ENCODE measurements at places on chromosomes 1 and 21.

DNA sequence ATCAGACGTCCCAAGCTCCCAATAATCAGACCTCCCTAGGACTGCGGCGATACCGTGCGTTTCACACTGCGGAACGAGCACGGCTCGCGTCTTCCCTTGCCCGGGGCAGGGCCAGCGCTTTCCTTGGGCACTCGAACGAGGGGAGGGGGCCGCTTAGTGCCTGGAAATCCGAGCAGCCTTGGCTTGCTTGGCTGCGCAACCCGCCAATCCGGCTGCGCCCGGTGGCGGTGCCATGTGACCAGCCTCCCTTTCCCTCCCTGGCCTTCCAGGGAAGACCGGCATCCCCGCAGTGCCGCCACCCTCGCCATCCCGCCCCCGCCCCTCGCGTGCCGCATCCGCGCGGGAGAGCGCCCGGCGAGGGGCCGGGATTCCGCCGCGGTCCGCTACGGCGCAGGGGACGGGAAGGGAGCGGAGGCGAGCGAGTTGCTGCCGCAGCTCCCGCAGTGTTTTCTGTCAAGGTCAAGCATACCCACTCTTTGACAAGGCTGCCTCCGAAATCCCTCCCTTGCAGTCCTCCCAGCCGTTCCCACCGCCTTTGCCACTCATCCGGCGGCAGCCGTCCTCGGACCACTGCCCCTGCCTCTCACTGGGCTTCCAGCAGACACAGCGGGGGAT lies 8.3 kb upstream of the RNF19B start:
- peak; percentile 51 for DNase-seq

DNA sequence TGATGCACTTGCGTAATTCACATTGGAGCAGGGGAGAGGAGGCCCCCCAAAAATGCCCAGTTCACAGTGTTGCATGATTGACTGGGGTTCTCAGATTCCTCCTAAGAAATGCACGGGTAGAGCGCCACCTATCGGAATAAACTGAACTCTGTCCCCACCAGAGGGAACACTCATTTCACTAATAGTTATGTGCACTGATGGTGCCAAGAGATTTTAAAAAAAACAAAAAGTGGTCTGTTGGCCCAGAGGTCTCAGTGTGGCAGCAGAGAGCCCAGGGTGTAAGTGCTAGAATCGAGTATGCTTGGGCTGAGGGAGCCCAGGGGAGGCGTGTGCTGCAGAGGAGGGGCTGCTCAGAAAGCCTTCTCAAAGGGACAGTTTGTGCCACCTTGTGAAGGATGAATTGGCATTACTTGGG lies 6.9 kb downstream of the PINK1 start:
- DNase-seq: peak; percentile 47

DNA sequence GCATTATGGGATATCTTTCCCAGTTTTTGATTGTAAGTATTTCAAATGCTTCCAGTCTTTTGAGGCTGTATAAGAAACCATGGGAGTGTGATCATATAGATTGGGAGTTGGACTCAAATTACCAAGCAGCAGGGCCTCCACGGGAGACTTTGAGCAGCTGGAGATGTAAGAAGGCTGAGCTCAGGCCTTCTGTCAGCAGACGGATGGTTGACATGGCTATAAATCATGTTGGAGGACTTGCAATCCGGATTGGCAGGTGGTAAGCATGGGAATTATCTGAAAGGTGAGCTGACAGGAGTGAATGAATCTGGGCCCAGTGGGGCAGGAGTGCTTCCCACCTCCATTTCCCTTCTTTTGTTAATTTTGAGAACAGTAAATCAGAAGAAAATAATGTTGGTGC lies 83.2 kb upstream of the PPM1J start:
- DNase-seq: no peak

DNA sequence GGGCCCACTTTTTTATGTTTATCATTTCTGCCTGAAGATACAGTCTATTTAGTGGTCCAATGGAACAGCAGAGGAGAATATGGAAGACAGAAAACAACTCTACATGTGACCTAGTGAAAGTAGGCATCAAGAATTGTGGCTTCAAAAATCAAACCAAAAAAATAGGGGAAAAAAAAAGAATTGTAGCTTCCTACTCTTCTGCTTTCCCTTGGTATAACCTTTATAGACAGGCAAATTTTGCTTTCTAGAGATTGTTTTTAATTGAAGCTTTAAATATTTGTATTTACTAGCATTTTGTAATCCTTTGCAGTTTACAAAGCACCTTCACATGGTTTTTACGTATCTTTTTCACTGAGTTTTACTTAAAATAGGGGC lies 14.3 kb downstream of the PDIK1L start:
- no peak for DNase-seq

GRCh38 chr1:234659538-234659937 lies 49.6 kb upstream of the IRF2BP2 start:
- peak; percentile 73 for DNase-seq

GRCh38 chr1:114208714-114209113 lies 55.0 kb upstream of the SYT6 start:
- no peak for DNase-seq

DNA sequence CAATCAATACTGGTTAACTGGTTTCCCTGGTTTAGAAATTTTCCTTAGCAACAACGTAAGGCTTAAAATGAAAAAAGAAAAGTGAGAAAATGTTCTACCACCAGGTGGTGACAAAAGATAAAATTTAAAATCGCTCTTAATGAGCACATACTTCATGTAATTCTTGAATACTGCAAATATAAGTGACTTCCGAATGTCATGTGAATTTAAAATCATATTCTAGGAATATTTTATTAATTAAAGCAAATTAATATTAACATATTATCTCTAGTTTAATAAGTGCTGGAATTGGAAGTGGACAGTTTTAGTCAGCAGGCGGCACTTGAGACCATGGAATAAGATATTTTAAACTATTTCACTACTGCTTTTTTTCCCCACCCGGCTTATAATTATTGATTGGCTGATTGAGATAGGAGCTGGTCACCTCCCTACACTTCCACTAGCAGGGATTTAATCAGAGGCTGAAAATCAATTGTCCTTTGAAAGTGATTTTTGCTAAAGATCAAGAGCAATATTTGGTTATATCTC lies 5.0 kb upstream of the ADAMTS1 start:
- peak; percentile 52 for DNase-seq

DNA sequence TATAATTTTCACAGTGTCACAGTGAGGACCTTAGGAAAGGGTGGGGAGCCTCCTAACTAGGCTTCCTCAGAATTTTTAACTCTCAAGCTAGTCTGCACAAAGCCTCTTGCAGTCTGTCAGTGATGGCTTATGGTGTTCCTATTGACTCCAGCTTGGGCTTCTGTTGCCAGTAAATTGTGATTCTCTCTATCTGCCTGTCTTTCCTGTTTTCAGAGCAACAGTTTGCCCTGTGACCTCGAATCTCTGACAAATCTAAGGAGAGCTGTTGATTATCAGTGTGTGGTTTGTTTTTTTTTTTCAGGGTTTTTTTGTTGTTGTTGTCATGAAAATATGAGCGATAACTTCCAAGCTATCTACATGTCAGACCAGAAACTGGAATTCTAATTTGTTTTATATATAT lies 423.2 kb upstream of the B3GALT2 start:
- no peak for DNase-seq

- no peak for DNase-seq
These were observed at the start of gene KRTAP10-2 for GRCh38 chr21:44551340-44551961. Gene KRTAP10-2 (minus strand): TSS chr21:44551505. CDS start chr21:44551458, 47 bp downstream.

- DNase-seq: no peak
These were observed 52.7 kb downstream of the UBE2T start for GRCh38 chr1:202289009-202289408.

- no peak for DNase-seq
These were observed 579.9 kb upstream of the BEND5 start for GRCh38 chr1:49356594-49356993.

DNA sequence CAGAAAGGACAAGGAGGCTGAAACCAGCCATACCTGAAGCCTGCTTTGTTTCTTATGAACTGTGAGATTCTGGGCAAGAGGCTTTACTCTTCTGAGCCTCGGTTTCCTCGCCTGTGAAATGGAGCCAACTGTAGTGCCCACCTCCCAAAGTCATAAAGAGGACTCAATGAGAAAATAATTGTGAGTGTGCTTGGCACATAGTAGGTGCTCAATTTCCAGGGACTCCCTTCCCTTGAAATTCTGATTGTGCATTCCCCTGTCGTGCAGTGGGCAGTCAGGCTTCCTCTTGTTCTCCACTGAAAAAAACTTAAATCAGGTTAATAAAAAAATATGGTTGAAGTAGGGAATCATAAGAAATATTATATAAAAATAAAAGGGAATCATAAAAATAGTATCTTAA lies 37.5 kb upstream of the RUNX3 start:
- DNase-seq: no peak

DNA sequence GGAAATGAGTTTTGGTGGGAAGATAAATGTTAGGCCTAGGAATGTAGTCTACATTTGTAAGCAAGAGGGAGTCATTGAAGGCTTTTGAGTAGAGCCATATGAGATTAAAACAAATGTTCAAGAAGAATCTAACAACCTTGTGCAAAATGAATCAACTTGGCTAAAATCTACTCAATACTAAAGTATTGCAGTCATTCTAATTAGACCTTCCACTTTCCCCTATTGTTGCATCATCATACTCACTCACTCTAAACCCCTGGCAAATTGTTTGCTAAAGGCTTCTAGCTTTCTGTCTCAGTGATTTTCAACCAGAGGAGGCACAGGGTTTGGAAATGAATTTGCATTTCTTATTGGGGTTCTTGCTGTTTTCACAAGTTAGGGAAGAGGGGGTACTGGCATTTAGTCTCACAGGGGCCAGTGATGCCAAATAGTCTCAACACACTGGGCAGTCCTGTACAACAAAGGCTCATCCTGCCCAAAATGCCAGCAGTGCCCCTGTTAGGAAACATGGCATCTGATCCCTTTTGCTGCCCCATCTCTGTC lies 85.3 kb downstream of the SEC16B start:
- no peak for DNase-seq

- peak; percentile 71 for DNase-seq
These were observed 868.2 kb upstream of the CXADR start for GRCh38 chr21:16644685-16645084.

DNA sequence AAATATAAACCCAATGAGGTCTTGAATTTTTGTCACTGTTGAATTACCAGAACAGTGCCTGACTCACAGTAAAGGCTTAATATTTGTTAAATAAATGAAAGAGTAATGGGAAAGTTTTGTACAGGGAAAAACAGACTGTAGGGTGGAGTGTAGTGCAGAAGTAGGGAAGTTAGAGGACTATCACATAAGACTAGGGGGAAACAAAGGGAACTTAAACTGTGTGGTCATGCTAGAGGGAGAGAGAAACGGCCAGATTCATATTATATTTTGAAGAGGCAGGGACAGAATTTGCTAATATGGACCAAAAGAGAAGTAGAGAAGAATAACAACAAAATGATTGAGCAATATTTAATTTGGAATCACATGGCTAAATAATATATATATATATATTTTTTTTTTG lies 14.8 kb downstream of the CTSK start:
- no peak for DNase-seq

GRCh38 chr1:163265547-163265946 lies 56.2 kb upstream of the NUF2 start:
- no peak for DNase-seq

GRCh38 chr1:221309723-221310122 lies 430.5 kb downstream of the HLX start:
- DNase-seq: no peak

- DNase-seq: no peak
These were observed 195.2 kb downstream of the ZSCAN20 start for GRCh38 chr1:33667386-33668282.

DNA sequence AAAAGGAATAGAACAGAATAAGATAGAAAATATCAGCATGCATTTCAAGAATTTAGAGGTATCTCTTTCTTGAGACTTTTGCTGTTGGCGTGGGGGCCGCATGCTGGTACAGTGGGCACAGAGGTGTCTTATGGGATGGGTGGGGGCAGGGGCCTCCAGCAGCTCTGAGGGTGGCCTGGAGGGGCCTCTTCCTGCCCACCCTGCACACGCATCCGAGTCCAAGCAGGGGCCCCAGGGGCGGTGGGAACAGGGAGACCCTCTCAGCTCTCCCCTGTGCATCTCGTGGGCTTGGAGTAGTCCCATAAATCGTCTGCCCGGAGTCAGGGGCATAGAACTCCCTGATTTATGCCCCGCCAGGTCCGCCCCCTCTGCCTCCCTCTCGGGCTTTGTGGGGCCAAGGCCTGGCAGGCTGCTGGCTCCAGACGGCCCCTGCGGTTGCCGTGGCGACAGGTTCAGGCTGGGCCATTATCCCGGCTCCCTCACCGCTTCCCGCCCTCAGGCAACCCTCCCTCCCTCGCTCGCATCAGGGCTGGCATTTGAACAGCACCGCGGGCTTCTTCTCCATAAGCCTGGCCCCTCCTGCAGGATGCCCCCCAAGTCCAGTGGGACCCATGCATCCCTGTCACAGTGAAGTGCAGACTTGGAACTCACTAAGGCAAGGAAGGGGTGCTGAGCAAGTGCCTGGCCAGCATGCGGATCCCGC lies 133.2 kb upstream of the ZBTB40 start:
- DNase-seq: no peak

DNA sequence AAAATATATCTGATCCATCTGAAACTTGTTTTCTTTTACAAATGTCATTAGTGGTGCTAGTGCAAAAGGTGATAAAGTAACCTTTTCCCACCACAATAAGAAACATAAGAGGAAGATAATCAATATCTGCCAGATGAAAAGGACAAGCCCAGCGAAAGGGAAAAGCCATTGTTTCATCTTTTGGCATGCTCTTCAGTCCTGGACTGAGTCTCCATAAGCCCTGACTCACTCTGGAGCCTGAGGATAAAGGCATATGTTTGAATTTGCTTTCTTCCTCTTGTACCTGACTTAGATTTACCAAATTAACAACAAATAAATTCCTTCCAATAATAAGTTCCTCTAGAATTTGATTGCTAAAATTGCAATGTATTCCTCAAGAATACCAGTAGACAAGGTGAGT lies 13.6 kb downstream of the DNAJC11 start:
- DNase-seq: peak; percentile 39

DNA sequence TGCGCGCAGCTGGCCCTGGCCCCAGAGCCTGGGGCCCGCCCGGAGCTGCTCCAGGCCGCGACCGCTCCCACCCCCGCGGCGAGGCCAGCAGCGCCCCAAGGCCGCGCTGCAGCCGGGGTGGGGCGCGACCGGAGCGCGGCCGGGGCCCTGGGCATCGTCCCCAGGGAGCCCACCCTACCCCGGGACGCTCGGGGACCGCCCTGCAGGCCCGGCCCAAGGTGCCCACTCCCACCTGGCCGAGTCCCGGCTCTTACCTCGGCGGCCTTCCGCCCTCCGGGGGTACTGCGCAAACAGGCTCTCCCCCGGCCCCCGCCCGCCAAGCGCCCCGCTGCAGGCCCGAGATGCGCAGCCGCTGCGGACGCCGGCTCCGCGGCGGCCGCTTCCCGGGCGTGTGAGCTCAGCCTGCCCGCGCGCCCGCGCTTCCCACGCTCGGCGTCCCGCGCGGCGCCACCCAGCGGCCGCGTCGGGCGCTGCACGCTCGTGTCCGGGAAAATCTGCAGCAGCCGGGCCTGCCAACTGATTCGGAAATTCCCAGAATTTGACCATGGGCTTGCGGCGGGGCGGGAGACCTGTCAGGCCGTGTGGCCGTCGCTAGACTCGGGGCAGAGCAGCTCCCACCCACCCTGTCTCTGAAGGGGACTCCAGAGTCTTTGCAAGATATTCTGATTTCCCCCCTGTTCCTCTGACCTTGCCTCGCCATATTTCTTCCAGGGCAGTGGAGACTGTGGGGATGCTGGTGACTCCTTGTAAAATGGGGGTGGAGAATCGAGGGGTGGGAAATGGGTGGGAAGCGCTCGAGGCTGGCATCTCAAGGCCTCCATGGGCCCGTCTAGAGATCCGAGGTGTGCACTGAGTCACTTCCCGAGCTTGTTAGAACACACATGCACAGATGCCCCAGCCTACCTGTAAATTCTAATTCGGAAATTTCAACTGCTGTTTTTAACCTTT lies 41.9 kb downstream of the CD34 start:
- peak; percentile 52 for DNase-seq

Data from amniotic epithelial cell (primary cell).